ENCODE measurements at places on chromosomes 1 and 21.

- DNase-seq, result peak; percentile 64
These were observed 994 bp upstream of the ACBD6 start for GRCh38 chr1:180503280-180503862.

- DNase-seq, result no peak
These were observed 4.3 kb upstream of the DPYD start for GRCh38 chr1:97925151-97925550.

DNA sequence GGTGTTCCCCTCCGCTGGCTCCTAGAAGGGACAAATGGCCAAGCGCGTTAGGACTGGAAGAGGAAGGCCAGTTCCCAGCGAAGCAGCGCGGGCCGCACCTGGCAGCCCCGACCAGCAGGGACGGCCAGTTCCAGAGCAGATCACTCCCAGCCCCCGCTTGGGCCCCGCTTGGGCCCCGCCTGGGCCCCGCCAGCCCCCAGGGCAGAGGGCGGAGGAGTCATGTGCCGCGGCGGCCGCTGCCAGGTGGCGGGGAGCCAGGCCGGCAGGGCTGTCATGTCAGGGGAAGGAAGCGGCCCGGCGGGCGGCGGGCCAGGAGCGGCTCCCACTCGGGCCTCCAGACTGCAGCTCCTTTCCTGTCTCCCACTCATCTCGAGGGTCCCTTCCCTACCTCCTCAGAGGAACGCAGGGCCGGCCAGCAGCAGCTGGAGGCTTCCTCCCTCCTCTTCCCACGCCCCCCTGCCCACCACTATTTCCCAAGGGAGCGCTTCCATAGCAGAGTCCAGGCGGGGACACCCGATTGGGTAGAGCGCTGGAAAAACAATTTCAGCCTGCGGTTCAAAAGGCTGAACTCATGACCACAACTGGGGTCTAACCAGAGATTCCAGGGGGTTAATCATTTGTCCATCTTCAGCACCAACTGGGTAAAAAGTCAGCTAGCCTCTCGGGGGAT, 16.5 kb downstream of the ZNF697 start:
- no peak for DNase-seq

GRCh38 chr21:41634858-41635257, 126.9 kb upstream of the TMPRSS2 start:
- DNase-seq, result no peak

DNA sequence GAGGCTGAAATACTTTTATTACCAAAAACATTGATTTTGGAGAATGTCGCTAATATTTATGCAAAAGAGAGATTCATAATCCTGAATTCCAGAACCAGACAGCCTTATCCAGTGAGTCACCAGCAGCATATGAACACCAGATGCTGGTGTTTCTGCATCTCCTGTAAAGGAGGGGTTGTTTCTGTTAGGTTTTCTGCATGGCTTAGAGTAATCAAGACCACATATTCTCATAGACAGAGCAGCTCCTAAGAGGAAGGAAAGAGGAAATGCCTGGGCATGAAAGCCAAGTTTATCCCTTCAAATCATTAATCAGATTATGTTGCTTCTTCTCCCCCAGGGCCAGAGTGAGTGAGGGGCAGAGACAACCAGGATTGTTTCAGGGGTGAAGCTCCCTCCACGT, 86.2 kb downstream of the NGF start:
- DNase-seq, result no peak

GRCh38 chr1:24380508-24380907, 33.1 kb downstream of the STPG1 start:
- no peak for DNase-seq

GRCh38 chr1:1539310-1540089, 924 bp downstream of the TMEM240 start:
- DNase-seq, result no peak

DNA sequence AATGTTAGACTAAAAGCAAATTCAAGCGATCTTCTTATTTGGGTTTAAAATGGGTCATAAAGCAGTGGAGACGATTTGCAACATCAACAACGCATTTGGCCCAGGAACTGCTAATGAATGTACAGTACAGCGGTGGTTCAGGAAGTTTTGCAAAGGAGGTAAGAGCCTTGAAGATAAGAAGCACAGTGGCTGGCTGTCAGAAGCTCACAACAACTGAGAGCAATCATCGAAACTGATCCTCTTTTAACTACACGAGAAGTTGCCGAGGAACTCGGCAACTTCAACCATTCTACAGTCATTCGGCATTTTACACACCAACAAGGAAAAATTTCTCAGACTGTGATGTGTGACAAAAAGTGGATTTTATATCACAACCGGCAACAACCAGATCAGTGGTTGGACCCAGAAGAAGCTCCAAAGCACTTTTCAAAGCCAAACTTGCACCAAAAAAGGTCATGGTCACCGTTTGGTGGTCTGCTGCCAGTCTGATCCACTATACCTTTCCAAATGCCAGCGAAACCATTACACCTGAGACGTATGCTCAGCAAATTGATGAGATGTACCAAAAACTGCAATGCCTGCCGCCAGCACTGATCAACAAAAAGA, 47.9 kb downstream of the ASH1L start:
- no peak for DNase-seq

- no peak for DNase-seq
These were observed 84.9 kb downstream of the ITPKB start for GRCh38 chr1:226654046-226654667.

DNA sequence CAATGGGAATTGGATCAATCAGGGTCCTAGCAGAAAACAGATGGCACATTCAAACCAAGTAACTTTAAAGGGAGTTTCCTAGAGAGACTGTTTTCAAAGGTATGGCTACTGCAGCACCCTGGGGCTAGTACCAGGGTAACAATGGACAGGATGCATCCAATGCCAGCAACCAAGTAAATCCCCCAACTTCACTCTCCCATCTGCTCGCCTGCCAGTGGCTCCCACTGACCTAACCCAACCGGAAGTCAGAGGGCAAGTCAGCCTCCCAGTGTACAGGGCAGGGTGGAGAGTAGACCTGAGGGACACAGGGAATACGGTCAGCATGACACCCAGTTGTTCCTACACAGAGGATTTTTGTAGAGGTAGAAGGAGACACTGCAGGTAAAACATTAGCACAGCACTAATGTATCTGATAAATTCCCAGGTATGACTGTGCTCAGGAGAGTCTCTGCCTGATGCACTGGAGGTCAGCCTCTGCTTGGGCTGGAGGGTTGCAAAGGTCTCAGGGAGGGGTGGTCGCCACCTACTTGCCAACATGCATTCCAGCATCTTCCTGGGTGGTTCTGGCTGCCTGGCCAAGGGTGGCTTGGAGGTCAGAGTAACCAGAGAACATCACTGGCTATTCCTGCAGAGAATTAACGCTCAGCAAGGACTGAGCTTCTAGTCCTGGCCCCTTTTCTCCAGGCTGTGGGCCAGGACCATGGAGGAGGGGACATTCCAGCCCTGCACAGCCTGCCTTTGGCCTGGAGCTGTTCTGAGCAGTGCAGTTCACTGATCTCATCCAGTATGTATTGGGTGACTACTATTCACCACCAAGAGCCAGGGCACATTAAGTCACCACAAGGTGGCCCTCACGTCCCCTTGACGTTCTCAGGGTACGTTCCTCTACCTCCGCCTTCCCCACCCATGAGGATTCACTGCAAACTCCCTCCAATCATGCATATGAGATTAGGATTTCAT, 5.1 kb upstream of the GJA4 start:
- DNase-seq, result peak; percentile 62

- no peak for DNase-seq
These were observed 2.9 kb upstream of the DIP2A start for GRCh38 chr21:46455575-46456385.

- DNase-seq, result peak; percentile 55
These were observed 1.0 kb downstream of the NCDN start for GRCh38 chr1:35558374-35559316.

DNA sequence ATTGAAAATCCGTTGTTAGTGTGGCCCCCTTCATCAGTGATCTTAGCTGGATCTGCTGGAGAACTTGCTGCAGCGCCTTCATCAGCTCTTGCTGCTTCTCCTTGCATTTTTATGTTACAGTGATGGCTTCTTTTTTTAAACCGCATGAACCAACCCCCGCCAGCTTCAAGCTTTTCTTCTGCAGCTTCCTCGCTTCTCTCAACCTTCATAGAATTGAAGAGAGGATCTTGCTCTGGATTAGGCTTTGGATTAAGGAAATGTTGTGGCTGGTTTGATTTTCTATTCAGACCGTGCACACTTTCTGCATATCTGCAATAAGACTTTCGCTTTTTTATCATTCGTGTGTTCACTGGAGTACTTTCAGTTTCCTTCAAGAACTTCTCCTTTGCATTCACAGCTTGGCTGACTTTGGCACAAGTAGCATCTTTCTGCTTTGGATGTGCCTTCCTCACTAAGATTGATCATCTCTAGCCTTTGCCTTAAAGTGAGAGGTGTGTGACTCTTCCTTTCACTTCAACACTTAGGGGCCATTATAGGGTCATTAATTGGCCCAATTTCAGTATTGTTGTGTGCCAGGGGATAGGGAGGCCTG, 13.1 kb downstream of the RNF187 start:
- no peak for DNase-seq

GRCh38 chr1:66788231-66788939, 12.7 kb downstream of the INSL5 start:
- peak; percentile 4 for DNase-seq

- DNase-seq, result no peak
These were observed 59.5 kb upstream of the LAMC2 start for GRCh38 chr1:183126528-183126927.

- no peak for DNase-seq
These were observed 67.9 kb upstream of the ZBTB40 start for GRCh38 chr1:22383526-22384294.

DNA sequence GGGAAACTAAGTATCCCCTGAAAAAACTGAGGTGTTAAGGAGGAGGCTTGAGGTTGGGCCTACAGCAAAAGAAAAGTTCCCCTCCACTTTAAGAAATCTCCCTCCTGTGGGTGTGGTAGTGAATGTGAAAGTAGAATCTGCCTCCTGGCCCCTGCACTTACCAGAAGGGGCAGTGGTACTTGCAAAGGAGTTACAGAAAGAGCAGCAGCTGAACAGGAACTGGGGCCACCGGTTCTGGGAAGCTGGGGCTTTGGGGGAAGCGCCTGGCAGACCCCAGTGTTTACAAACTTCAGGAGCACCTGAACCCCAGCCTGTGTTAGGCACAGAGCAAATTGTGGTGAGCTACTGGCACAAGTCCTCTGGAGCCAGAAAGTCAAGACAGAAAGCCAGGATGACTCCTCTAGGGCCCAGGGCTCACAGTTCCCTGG, 250.2 kb upstream of the FGGY start:
- no peak for DNase-seq

DNA sequence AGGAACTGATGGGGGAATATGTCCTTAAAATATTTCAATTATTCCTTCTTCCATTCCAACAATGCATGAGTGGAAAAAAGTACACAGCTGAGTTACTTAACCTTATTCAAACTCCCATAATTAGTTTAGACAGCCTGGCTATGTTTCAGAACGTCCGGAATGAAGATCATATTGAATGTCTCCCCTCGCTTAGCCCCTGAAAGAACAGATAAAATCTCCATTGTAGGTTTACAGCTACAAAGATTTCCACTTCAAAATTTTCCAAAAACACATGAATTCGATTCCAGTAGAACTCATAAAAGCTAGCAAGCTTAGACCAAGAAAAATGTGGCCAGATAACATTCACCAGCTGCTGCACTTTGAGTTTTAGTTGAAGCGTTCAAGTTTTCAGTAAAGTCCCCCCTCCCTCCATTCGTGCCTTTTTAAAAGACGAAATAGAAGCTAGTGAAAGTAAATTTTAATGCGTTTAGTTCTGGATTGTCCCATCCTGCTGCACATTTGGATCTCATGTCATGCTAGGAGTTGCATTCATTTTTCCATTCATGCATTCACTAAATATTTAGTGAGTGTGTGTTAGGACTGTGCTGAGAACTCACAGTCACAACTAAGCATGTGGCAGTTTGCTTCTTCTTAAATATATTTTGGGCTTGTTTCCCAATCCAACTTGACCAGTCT, 29.4 kb upstream of the SSX2IP start:
- no peak for DNase-seq

DNA sequence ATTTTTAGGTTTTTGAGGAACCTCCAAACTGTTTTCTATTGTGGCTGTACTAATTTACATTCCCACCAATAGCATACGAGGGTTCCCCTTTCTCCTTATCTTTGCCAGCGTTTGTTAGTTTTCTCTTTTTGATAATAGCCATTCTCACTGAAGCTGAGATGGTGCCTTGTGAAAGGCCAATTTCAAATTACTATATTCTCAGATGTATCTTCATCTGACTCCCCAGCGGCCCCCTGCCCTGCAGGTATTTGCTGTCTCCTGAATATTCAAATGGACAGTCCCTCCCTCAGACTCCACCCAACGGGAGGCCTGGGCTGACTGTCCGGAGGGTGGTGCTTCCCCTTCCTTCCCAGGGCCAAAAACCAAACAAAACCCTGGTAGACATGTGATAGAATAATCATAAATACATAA, 33.5 kb upstream of the TARBP1 start:
- peak; percentile 65 for DNase-seq
